ENCODE measurements at places on chromosomes 6 and 20.

DNA sequence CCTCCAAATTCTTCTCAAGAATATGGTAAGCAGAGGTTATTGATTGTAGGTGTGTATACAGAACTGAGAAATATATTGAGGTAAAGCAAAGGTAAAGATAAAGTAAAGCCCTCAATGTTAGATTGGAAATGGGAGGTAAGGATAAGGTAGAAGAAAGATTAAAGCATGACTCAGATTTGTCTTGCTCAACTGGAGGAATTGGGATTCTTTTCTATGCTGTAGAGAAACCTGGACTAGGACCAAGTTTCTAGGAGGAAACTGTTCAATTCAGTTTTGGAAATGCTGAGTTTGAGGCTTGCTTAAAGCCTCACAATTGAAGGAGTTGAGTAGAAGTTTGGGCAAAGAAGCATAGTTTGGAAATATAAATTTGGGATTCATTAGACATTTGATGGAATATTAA lies 634.0 kb upstream of the PTCHD4 start:
- DNase-seq: no peak

- no peak for DNase-seq
These were observed 98.6 kb upstream of the MRPS10 start for GRCh38 chr6:42315991-42316970.

DNA sequence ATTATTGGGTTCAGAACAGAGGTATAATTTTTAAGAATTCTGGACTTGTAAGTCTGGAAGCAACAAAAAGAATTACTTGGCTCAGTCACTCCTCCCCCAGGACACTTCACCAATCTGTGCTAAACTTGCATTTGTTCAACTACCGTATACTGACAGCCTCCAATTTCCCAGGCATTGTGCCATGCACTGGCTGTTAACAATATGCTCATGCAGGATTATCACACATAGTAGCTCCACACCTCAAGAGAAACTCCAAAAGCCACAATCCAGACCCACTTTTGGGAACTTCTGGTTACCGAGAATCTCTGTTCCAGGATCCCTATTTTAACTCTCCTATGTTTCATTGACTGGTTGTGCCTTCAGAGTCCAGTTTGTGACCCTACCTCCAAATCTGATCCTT lies 7.7 kb downstream of the ADGRF1 start:
- DNase-seq: no peak

GRCh38 chr6:167824591-167825331 lies 1.9 kb upstream of the AFDN start:
- DNase-seq: no peak

DNA sequence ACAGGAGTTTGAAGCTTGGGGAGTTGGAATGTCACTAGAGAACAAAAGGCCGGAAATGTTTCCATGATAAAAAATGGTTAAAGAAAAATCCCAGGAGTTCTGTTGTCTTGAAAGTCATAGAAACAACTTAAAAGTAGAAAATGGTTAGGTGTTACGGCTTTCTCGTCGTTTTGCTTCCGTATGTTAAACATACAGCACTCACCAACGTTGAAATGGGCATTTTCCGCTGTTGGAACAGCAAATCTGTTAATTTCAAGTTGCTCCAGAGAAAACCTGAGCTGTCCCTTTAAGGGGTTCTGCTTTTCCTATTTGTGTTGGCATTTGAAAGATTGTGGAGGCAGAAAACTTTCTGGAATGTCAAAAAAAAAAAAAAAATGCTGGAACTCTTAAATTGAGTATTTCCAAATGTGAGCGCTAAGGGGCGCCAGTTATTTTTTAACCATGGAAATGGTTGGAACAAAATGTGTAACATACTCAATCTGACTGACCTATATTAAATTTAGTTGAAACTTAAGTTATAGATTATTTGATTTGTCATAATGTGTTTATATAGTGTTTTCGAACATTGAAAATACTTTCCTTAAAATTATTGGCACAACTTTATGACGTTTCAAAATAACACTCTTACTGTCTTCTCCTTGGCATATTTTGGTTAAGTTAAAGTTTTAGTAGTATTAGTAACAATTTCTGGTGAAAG lies 2.2 kb downstream of the QKI start:
- DNase-seq: peak; percentile 38

GRCh38 chr6:104956731-104957294 lies at the start of gene LIN28B:
TSS of gene LIN28B (plus strand) at chr6:104957107. CDS start at chr6:104957251, 144 bp downstream.
- no peak for DNase-seq

GRCh38 chr20:54914995-54915394 lies 439.6 kb downstream of the DOK5 start:
- no peak for DNase-seq

GRCh38 chr6:73514746-73515110 lies 6.1 kb downstream of the EEF1A1 start:
- DNase-seq: no peak

DNA sequence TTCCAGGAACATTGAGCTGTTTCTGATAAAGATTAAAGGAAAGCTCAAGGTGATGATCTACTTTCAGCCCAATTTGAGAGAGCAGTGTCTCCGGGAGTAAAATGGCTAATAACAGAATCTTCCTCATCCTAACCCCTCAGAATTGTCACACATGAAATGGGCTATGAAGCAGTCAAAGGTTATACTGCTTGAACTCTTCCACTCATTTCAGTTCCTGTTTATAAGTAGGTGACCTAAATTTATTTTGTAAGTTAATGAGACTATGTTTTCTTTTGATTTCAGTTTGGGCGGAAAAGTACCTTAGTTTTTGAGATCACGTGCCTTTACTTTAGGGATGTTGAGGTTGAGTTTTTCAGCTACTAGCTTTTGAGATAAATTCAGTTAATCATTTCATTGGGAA lies 47.2 kb downstream of the QKI start:
- no peak for DNase-seq

DNA sequence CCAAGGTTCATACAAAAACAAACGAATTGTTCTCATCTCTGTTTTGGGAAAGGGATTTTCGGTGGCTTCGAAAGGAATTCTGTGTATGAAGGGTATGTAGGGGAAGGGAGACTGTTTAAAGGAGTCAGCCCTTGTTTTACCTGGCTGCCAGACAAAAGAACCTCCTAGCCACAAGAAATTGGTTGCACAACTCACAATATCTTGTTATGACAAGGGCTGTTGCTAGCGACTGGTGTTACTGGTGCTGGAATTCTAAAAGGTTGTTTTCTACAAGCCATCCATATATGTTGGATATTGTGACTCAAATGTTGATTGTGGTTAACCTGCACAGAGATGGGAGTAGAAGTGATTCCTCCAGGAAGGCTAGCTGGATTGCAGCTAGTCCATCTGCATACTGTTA lies 34.6 kb upstream of the CITED2 start:
- DNase-seq: no peak

- peak; percentile 44 for DNase-seq
These were observed 362.6 kb downstream of the EPM2A start for GRCh38 chr6:145372671-145373151.

DNA sequence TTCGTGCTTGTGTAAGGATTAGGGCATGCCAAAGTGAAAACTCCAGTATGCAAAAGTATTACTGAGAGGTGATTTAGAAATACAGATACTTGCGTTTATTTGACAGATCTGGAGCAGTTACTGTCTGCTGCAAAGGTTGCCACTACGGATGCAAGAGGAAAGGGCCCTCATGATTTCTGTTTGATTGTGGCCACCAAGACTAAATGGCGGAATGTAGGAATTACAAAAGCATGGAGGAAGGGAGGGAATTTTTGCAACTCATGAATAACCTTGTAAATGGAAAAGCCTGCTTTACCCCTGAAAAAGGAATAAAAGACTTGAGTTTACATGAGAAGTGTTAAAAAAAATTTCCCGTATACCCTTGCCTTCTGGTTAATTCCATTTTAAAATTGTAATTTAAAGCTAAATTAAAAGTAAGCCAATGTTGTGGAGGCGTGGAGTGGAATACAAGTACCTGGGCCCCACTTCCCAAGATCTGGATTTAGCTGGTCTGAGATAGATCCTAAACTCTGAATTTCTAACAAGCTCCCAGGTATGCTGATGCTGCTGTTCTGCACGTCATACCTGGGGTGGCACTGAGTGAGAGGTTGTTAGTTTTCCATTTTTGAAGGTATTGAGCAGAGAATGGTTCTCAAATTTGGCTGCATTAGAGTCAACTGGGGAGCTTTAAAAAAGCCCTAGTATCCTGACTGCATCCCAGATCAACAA lies 56.6 kb upstream of the NKX2-2 start:
- DNase-seq: no peak
